ENCODE measurements at places on chromosomes 5 and 9.

DNA sequence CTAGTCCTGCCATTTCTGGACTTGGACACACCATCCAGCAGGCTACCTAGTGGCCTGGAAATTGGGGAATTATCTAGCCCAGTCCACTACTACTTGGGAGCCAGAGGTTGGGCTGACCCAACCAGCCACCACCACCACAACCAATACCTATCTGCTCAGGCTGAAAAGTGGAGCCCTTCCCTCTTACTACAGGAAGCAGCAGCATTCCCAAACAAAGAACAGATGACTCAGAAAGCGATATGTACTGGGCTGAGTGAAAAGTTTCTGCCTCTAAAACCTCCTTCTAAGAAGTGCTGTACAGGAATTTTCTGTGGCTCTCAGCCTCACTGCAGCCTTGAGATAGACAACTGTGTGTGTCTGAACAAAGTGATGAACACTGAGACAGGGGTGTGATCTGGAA lies 279.4 kb downstream of the CDH10 start:
- DNase-seq, result no peak

DNA sequence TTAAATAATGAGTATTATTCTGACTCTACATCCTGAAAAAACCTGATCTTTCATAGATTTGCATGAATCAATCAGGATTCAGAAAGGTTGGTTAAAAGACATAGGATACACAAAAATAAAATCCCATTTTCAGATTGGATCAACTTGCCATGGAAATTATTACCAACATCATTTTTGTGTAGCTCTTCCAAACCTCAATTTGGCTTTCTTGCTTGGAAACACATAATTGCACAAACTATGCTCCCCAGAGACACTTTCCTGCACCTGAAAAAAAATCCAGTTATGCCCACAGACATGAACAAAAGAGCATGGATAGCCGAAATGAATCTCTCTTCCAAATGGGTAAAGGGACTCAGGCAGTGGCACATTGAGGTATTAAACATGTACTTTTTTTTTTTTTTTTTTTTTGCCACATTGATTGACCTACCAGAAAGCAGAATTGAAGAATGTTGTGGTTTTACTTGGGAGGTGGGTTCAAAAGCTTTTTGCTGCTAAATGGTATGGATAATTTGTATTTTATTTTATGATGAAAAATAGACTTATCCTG lies 135.4 kb upstream of the FBN2 start:
- DNase-seq, result peak; percentile 77

GRCh38 chr5:14925326-14925725 lies 53.7 kb upstream of the ANKH start:
- DNase-seq, result no peak

DNA sequence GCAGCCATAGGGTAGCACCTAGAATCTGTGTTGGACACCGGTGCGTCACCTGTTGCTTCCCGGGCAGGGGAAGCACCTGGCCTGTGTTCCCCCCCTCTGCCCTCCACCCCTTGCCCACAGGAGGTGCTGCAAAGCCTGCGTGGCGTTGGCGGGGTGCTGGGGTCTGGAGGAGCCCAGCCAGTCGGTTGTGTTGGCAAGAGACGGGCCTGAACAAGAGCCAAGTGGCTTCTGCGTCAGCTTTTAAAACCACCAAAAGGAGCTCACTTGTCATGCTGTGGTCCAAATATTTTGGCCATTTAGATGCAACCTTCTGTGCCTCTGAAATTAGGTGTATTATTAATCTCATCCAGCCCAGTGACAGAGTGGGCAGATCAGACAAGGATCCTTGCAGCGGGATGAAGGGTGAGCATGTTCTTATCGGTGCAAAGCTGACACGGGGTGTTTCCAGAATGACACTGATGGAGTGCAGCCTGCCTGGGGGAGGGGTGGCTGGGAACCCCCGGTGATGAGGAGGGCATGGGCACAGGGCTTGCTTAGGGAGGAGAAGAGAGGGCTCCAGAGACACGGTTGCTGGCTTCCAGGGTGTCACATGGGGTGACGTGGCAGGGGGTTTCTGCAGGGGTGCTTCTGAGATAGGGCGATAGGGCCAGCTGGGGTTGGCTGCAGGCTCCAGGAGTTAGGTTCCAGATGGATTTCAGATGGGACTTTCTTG lies 9.7 kb upstream of the RXRA start:
- peak; percentile 26 for DNase-seq

All from fibroblast of gingiva (primary cell).